ENCODE measurements at places on chromosomes 6 and 20.

DNA sequence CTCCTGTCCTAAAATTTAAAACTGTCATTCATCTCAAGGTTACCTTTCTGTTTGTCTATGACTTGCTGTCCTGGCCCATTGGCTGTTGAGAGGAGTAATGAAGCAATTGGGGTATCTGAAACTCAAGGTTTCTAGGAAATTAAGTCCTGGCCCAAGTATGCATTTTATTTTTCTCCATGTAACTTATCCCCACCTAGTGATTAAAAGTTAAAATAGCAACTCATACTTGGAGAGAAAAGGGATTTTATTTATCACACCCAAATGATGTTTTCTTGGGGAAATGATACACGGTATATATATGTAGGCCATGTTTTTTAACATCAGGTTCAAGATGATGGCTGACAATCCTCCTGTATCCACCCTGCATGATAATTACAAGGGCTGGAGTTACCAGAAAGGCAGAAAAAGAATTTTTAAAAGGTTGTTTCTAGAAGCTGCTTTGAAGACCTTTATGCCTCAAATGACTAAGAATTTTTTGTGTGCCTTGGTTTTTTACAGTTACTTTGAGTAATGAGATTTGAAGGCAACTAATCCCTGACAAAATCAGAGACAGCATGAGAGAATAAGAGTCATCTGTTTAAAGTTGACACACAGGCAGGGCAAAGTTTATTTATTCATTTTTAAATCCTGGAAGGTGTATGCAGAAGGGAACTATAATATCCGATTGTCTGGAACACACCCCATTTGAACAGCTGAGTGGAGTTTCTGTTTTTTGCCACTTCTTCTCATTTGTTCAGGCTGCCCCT, 28.9 kb upstream of the C6orf58 start:
- no peak for DNase-seq

GRCh38 chr6:22251348-22251747, 45.5 kb downstream of the PRL start:
- DNase-seq: no peak

GRCh38 chr20:3172933-3173609, at the start of gene LZTS3:
LZTS3 (minus strand) TSS chr20:3173549; CDS start chr20:3167163, 6,386 bp downstream.
- peak; percentile 43 for DNase-seq

GRCh38 chr6:34247481-34248197, 1.2 kb downstream of the SMIM29 start:
- DNase-seq: no peak

DNA sequence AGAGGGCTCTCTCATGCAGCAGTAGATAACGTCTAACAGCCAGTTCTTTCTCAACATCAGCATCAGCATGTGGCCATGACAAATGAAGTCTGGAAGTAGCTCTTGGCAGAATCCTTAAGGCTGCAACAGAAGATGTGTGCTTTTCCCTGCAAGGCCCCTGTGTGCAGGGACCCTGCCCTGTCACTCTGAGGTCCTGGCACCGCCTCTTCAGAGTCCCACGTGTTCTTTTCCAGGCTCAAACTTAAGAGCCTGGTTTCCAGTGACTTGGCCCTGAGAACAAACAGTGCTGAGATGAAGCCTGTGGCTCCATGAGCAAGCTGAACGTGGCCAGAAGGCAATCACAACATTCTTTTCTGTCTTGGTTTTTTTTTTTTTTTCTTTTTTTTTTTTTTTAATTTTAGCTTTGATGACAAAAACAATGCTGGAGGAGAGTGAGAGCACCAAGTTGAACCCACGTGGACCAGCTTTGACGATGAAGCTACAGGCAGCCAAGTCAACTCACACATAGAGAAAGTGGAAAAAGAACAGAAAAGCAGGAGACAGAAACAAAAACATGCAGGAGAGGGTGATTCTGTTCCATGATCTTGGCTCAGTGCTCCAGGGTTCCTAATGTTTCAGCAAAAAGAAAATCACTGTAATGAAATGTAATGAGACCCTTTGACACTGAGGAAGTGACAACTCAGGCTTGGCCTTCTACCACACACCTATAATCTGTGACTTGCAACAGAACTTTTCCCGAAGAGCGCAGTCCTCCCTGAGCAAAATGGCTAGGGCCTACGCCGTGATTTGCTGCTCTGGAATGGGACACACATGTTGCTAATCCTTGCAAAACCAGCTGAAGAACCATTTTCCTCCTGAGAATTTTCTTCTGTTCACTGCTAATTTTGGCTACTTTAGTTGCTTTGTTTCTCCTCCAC, 86.1 kb downstream of the FOXC1 start:
- DNase-seq: no peak

- no peak for DNase-seq
These were observed 7.0 kb downstream of the UNC93A start for GRCh38 chr6:167298127-167298526.

- DNase-seq: no peak
These were observed 9.9 kb downstream of the GRIK2 start for GRCh38 chr6:101403216-101403945.

All from stimulated activated CD4-positive, alpha-beta T cell treated with anti-CD3 and anti-CD28 coated beads, Interleukin-15, amount 100 ng/mL, for 48 hours (primary cell).